ENCODE measurements at places on chromosomes 7 and 10.

DNA sequence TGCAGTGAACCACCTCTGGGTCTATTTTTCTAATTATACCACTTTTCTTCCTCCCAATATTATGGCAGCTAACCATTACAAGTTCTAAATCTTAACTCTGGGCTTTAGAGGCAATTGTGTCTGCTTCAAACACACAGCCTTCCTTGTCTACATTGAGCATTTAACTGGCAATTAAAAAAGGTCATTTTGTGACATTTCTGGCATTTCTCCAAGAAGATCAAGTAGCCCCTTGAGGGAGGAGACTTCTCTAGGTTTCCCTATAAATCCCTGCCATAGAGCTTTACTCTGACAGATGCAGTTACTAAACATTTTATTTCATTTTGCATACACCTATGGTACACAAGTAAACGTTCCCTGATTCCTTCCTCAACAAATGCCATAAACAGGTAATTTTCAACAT, 33.4 kb upstream of the FAM133B start:
- no peak for DNase-seq

GRCh38 chr7:139034855-139035585, 822 bp downstream of the ZC3HAV1L start:
- DNase-seq = no peak

DNA sequence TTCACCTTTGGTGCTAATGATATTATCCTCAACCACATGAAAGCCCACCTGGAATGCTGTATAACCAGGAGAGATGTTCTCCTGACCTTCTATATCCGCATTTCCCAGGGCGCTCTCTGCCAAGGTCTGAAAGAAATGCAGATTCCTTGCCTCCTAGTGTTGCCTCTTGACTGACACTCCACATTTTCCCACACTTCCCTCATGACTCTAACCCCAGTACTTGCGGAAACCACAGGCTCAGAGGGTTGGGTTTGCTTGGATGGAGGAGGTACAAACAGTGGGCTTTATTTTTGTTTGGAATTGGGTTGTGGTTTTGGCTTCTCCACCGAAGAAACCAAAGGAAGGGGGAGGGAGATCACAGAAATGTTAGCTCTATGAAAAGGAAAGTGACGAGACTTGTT, 222.9 kb upstream of the CELF2 start:
- DNase-seq = no peak

- no peak for DNase-seq
These were observed 81.2 kb upstream of the PIP4K2A start for GRCh38 chr10:22795546-22795945.

GRCh38 chr7:117323851-117324711, 1.2 kb upstream of the WNT2 start:
- DNase-seq = no peak

GRCh38 chr7:150337179-150337578, 4.2 kb downstream of the RARRES2 start:
- no peak for DNase-seq

GRCh38 chr10:36002445-36002844, 360.3 kb upstream of the FZD8 start:
- no peak for DNase-seq

- DNase-seq = no peak
These were observed 149.2 kb downstream of the CRPPA start for GRCh38 chr7:16271990-16272665.
